A172 (cell line): ENCODE measurements at places on chromosomes 6 and 20.

DNA sequence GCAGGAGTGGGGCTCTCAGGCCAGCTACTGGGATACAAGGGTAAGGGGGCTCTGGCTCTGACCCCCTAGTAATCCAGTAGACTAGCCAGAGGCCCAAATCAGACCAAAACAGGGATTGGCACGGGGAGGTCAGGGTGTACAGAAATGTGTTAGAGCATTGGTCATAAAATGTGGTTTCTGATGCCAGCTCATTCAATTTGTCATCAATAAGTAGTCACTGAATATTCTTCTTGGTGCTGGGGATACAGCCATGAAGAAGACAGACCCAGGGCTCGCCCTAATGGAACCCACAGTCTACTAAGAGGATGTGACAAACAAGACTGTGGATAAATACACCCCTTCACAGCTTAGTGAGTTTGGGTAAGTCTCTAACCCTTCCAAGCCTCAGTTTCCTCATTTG lies 11.1 kb downstream of the MAP1LC3A start:
- no peak for DNase-seq

GRCh38 chr6:34583861-34584604 lies 27.9 kb upstream of the SPDEF start:
- DNase-seq, result no peak

- peak; percentile 38 for DNase-seq
Observed at GRCh38 chr6:15501826-15502445, 160.9 kb downstream of the DTNBP1 start.

DNA sequence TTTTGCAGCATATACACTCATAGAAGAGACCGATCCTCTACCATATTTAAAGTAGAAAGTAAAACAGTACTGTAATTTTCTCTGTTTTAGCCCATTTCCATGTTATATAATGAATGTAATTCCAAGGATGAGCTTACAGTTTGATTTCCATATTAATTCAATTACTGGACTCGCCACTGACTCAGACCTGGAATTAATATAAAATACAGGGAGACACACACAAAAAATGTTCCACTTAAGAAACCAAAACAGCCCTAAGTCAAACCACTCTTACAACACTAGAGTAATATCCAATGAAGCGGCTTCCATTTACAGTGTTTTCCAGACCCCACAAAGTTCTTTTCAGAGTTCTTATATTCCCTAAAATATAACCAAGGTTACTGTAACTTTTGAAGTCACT lies 110.6 kb downstream of the BACH2 start:
- no peak for DNase-seq

GRCh38 chr6:167907837-167908681 lies 81.3 kb downstream of the AFDN start:
- peak; percentile 31 for DNase-seq

DNA sequence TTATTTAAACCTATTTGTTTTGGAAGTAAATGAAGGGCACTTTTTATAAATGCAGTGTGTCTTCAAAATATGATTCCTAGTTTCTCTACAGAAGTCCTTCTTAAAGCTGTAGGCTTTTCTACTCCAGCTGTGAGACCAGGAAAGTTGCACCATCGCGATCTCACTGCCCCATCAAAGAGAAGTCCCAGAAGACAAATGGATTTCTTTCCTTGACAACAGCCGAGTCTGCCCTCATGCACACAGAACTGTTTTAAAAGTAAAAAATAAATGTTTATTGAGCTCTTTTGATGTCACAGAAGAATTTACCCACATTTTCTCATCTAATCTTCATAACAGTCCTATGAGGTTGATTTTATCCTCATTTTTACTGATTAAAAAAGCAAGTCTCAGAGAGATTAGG lies 324.4 kb upstream of the NT5E start:
- DNase-seq, result no peak

DNA sequence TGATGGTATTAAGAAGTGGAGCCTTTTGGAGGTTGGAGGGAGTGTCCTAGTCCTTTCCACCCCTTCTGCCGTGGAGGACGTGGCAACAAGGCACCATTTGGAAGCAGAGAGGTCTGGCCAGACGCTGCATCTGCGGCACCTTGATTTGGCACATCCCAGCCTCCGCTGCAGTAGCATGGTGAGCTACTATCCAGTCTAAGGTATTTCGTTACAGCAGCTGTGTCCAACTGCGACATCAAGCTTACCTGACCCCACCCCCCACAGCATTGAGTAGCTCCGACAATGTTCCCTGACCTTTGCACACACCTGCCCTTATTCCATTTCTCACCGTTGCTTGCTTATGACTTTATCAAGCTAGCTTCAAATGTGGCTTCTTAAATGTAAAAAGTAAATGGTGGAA lies 29.8 kb upstream of the SYNJ2 start:
- no peak for DNase-seq

DNA sequence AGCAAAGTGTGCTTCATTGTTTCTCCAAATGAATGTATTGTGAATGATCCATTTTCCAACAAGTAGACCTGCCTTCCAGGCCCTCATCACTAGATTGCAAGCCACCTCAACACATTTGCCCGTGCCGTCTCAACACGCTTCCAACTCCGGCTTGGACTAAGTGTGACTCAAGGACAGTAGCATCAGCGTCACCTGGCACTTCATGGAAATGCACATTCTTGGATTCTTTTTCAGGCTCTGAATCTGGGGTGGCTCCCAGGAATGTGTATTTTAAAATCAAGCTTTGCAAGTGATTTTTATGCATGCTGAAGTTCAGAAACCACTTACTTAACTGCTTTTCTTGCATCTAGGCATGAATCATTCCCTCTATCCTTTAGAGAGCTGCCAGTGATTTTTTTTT lies 129.6 kb upstream of the EEF1E1 start:
- DNase-seq, result no peak

DNA sequence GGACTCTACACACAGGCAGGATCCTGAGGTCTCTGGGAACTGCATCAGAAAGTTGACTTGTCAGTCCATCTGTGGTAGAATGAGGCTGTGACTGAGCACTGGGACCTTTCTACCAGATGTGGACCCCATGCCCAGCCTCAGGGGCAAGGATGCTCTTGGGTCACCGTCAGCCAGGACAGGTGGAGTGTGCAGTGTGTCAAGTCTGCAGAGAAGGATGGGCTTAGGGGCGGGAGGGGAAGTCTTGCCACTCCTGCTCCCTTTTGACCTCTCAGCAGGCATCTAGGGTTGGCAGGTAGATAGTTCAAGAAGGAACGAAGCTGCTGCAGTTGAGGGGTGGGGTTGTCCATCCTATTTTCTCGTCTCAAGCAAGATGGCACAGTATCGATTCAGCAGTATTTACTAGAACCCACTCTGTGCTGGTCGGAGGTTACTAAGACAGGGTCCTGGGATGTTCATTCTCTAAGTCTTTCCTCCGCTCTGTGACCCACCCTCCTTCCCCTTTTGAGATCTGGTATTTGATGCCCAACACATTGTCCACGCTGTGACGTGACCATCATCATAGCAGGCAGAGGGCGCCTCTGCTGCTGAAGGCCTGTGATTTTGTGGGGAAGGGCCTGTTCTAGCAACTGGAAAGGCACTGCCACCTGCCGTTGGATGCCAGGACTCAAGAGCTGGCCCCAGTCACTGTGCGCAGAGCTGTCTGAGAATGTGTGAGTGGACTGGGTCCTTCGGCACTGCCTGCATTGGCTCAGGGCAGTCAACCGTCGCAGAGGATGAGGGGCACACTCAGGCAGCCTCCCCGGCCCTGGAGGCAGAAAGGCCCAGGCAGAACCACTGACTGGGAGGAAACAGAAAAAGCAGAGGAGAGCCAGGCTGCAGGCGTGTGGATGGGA lies 23.2 kb downstream of the RBCK1 start:
- peak; percentile 63 for DNase-seq
